Brain microvascular endothelial cell (primary cell): ENCODE measurements at places on chromosomes 11 and 22.

GRCh38 chr22:25362215-25362882 is 142.9 kb downstream of the CRYBB2 start:
- peak; percentile 52 for DNase-seq

GRCh38 chr11:64923151-64923661 is 1.3 kb upstream of the PPP2R5B start:
- no peak for DNase-seq

DNA sequence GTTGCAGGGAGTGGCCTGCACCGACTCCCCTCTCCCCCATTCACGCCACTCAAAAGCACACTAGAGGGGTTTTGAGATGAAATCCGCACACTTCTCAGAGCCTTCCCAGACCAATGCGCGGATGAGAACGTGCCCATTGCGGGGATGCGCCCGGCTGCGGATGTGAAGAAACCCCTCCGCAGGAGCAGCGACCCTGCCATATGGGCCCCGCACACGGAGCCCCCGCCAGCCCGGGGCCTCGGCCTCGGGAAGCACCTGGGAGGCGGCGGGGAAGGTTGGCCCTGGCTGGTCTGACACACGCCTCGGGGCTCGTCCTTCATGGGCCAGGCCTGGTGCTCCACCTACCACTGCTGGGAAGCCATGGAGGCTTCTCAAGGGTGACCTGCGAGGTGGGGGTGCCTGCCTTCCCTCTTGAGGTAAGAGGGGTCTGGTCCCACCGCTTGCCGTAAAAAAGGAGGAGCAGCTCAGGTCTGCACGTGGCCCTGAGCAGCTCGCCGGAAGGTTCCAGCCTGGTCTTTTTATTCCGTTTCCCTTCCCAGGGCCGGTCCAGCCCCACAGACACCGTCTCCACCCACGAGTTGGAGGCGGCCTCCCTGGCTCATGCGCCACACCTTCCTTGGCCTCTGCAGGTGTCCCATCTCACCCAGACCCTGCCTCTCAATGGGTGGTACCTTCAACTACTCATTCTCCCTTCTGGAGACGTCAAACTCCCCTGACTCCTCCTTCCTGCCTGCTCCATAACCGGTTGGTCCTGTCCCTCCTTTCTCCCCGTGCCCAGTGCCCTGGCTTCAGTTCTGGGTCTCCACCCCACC is 39.4 kb downstream of the TRMU start:
- no peak for DNase-seq

DNA sequence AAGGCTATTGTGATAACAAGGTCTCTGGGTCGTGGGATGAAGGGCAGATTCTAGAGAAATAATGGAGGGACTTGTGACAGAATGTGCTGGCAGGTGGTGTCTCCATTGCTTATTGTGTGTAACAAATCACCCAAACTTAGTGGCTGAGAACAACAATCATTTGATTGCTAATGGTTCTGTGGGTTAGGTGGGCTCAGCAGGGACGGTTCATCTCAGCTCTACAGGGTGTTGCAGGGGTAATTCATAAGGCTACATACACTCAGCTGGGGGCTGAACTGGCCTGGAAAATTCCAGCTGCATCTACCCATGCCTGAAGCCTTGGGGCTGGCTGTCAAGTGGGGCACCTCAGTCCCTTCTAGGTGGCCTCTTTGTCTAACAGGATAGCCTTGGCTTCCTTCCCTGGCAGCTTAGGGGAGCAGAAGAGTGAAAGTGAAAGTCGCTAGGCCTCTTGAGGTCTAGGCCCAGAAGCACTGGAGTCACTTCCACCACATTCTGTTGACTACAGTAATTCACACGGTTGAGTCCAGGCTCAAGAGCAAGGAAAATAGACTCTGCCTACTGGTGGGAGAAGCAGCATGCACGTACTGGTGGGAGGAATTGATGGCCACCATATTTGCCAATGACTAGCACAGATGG is 308.9 kb downstream of the MN1 start:
- no peak for DNase-seq

DNA sequence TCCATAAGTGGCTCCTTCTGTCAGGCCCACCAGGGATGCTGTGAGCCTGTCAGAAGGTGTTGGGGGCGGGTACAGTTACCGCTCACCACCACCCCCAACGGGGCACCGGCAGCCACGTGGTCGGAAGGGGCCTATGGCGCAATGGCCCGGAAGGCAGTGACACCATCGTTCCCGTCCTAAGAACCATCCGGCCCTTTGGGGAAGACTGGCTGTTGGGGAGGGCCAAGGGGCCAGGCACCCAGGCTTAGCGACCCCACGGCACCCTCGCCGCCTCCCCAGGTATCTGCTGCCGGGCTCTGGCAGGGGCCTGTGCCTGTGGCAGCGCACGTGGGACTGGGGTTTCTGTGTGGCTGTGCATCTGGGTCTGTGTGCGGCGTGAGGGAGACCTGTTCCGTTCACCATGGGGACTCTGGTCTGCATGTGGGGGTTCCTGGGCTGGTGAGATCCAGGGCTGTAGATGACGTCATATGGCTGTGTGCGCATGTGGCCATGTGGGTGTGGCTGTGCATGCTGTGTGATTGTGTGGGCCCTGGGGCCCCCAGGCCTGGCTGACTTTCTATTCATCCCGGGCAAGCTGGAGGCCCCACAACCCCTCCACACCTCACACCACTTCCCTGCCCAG is 717 bp downstream of the OSM start:
- no peak for DNase-seq

DNA sequence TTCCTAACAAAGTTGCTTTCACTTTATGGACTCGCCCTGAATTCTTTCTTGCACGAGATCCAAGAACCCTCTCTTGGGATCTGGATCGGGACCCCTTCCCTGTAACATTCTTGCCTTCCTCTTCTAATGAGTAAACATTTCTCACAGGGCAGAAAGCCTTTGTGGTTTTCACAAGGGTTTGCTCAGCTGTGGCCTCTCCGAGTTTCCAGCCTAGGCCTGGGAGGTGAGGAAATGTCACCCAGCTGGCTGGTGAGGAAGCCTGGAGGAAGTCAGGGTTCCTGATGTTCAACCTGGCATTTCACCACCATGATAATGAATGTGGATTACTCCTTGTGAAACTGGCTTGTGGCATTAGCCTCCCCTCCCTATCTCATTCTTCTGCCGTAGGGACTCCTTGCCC is 224.9 kb downstream of the DSCAML1 start:
- DNase-seq, result no peak

GRCh38 chr11:79366218-79366617 is 74.6 kb downstream of the TENM4 start:
- no peak for DNase-seq

DNA sequence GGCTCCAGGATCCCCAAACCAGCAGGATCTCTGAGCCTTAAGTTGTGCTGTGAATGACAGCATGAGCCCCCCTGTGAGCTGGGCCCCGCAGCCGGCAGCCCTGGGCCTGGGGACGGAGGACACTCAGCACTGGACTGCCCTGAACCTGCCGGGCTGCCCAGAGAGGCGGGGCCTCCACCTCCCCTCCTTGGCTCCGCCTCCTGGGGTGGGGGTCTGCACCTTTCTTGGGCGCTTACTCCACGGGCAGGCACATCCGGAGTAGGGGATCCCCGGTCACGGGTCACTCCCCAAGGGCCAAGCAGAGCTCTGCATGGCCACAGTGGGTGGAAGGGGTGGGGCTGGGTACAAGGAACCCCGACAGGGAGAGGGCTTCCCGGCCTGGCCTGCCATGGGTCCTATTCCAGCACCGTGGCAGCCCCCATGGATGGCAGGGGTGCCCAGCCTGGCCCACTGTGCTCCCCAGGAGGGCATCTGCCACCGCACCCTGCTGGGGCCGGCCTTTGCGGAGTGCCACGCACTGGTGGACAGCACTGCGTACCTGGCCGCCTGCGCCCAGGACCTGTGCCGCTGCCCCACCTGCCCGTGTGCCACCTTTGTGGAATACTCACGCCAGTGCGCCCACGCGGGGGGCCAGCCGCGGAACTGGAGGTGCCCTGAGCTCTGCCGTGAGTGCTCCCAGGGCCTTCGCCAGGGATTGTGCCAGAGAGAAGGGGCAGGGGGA is 5.4 kb downstream of the MUC5B start:
- DNase-seq, result no peak

DNA sequence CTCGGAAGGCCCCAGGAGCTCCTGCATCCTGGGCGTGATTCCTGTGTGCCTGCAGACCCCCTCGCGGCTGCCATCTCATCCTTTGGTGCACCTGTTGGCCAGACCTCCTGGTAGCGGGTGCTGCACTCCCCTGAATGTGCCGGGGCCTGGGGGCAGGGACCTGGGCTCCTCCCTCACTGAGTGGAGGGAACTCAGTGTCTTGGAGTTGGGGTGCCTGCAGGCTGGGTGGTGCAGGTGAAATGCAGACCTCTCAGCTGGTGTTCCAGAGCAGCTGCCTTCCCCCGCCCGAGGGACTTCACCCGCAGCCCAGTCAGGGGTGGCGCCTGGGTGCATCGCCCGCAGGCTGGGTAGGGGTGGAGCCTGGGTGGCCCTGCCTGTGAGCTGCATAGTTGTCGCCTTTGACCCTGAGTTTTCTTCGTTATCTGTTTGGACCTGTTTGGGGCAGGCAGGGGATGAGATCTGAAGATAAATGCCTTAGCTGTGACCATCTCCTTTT is 31.4 kb downstream of the LRP5 start:
- no peak for DNase-seq

GRCh38 chr22:44098021-44098739 is 74.1 kb downstream of the PARVB start:
- no peak for DNase-seq

DNA sequence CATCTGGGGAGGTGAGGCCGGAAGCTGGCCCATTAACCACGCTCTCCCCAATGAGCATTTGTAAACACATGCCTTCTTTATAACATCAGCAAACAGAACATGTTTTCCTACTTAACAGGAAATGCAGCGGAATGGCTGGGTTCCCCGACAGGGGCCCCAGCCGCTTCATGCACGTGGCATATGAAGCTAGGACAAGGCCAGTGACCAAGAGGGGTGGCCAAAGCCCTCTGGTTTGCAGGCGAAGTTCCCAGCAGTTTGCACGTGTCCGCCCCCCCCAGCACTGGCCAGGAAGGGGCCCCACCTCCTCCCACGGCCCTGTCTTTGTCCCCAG is 38.7 kb upstream of the LINC01488 start:
- DNase-seq, result no peak

GRCh38 chr11:104968856-104969776 is 742 bp upstream of the CASP4 start:
- peak; percentile 5 for DNase-seq

GRCh38 chr22:30605449-30606110 is 1.4 kb upstream of the TCN2 start:
- DNase-seq, result peak; percentile 26

DNA sequence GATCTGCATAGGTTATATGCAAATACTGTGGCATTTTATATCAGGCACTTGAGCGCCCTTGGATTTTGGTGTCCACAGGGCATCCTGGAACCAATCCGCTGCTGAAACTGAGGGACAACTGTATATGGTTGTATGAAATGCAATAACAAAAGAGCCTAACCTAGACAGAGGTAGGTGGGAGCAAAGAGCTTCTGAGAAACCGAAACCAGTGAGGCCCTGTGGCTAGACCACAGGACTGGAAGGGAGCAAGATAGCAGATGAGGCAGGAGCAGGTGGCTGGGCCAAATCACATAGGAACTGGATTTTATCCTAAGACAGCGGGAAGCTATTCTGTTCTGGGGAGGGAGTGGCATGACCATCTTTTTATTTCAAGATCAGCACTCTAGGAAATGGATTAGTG is 30.1 kb downstream of the RCN1 start:
- DNase-seq, result no peak

DNA sequence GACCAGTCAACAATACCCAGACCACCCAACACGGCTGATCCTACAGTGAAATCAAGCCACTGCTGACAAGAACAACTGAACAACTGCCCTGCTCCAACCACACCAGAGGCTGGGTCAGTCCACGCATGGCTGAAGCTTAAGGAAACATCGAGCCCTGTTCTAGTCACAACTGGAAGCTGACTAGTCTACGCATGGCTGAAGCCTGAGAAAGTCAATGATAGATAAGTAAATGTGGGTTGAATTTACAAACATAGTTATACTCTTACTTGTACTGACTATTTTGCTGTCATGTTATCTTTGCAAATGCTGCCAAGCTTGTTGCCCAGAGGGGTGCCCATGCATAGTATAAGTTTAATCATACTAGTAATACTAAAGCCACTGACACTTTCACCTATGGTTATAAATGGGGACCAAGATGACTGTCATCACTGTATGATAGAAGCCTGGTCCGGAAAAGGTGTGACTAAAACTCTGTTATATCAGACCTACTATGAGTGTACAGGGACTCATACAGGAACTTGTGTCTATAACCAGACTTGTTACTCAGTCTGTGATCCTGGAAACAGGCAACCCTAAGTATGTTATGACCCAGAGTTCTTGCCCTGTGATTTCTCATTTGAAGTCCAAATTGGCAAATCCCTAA is 43.4 kb upstream of the GLYAT start:
- no peak for DNase-seq

DNA sequence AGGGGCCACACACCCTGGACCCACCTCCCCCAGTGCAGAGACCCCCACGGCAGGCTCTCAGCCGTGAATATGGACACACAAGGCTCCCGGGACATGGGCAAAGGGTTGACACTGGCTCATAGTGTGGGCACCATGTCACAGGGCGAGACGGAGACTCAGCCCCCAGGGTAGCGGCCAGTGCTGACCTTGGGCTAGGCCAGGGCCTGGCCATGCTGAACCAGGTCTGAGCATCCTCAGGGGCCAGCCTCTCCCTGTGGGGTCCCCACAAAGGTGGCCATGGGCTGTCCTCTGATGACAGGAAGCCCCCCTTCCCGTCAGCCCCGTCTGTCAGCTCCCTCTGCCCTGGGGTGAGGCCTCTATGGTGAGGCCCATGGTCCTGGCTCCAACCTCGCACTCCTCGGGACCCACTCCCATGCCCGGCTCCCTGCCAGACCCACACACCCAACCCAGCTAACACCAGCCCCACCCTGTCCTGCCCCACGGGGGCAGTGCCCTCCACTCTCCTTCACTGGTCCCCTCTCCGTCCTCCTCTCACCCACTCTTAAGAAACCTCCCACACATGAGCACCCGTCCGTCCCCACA is 19.0 kb upstream of the PRODH start:
- no peak for DNase-seq

DNA sequence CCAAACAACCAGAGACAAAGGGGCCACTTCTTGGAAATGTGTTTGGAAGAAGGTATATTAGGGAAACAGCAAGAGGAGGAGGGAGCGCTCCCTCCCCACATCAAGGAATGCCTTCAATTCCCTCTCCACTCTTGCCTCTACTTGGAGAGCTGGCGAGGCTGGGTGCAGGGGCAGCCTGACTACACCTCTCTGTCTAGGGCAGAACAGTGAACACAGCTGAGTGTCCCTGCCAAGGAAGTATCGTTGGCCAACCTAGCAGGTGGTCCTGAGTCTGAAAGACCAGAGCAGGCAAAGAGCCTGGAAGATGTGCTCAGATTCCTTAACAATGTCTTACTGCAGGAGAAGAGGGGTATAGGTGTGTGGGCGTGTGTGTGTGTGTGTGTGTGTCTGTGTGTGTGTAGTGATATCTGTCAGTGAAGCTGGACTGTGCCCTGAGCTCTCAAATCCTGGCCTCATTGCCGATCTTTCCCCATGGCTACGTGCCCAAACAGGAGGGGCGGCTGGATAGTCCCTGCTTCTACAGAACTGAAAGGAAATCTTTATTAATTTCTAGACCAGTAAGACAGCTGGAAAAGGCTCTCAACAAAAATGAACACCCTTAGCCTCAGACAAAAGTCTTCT is 46.8 kb downstream of the PAMR1 start:
- DNase-seq, result no peak

GRCh38 chr11:118633979-118634378 is 26.6 kb downstream of the PHLDB1 start:
- DNase-seq, result no peak
